Upper lobe of right lung (tissue), 1 donor: ENCODE measurements at places on chromosomes 12 and 14.
A peak's percentile ranks its signal among the peaks of the same experiment; 100 is the strongest.

DNA sequence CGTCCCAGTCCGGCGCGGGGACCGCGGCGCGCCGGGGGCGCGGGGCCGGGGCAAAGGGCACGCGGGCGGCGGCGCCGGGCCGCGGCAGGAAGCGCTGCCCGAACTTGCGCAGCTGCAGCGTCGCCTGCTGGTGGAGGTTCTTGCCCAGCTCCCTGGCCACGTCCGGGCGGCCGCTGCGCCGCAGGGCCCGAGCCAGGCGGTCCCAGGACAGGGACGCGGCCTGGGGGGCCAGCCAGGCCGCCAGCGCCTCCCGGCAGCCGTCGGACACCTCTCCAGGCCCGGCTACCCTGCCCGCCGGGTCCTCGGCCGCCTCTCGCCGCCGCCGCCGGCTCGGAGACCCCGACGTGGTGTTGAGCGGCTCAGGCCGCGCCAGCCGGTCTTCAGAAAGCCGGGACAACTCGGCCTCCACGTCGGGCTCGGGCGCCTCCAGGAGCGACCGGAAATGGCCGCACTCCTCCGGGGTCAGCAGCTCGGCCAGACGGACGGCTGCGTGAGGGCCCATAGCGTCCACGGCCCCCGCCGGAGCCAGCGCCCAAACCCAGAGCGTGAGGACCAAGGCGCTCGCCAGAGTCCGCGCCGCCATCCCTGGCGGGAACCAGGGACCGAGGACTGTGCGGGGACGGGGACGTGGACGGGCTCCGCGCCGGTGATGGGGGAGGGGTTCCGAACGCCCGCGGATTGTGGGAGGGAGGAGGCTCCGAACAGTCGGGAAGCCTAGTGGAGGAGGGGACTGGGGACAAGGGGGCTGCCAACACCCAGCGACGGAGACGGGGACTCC, 34.0 kb downstream of the FIGNL2 start:
- peak overlapping the region; percentile 84 for H3K27ac ChIP-seq
- H3K27me3 ChIP-seq, result no peaks in the 10 kb centered on the region
- peaks cover 4% of the 10 kb centered on the region for H3K4me1 ChIP-seq
- peak overlapping the region; percentile 60 for H3K4me3 ChIP-seq
- peak; percentile 92 for DNase-seq

DNA sequence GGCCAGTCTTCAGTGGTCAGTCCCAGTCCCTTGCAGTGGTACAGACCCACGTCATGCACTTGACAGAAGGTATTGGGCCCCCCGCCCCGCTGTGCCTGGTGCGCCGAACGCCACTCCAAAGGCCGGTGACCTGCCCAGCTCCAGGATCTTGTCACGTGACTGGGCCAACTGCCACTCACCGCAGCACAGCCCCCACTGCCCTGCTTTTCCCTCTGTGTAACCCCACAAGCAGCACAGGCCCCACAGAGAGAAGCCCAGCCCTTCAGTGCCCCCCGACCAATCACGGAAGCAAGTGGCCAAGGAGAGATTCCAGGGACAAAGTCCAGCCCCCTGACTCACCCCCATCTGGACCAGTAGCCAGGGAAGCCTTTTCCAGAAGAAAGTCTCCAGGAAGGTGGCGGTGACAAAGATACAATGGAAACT, 498 bp downstream of the GPR132 start:
- peaks cover 28% of the 10 kb centered on the region for H3K4me1 ChIP-seq
- peak overlapping the region; percentile 67 for H3K27ac ChIP-seq
- peak; percentile 69 for DNase-seq
- peak overlapping the region; percentile 42 for H3K4me3 ChIP-seq
- no peaks in the 10 kb centered on the region for H3K27me3 ChIP-seq

- H3K27ac ChIP-seq, result no peak overlapping the region
- H3K27me3 ChIP-seq, result peaks cover 6% of the 10 kb centered on the region
- no peaks in the 10 kb centered on the region for H3K4me1 ChIP-seq
- no peak overlapping the region for H3K4me3 ChIP-seq
These were observed 29.5 kb upstream of the FBXO34 start for GRCh38 chr14:55241673-55242072.

DNA sequence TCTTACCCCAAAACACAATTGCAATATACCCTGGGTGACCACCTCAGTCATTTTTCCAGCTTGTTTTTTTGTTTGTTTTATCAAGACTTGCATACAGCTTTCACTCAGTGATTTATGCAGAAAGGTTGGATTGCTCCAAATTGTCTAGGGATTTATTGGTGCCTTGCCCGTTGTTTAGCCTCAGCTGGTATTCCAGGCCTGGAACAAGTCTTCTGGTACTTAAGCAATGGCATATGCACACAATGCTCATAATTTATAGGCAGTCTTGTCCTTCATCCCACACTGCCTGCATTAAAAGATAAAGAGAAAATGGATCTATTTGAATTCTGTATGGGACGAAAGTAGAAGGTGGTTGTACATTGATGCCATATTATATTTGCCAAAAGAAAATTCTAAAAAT, 392.5 kb downstream of the ADAMTS20 start:
- no peaks in the 10 kb centered on the region for H3K4me1 ChIP-seq
- H3K36me3 ChIP-seq, result no peaks in the 10 kb centered on the region
- no peak for DNase-seq
- no peak overlapping the region for H3K27ac ChIP-seq

DNA sequence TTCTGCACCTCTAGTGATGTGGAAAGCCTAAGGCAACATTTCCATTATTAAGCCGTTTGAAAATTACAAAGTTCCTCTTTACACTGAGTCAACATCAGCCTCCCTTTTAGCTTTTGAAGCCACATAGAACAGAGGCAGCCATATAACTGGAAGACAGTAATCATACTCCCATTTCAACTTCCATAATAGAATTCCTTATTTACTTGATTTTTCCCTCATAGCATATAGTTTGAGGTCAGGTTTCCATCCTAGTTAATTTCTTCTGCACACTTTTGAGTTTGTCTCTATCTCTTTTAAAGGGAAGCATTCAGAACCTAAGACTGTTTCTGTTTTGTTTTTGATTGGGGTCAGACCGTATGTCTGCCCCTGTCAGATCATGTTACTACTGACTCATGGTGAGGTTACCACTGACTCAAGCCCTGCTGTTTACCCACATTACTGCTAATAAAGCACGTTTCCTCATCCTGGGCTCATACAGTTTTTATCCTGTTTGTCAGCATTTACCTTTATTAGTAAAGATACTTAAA, 161.0 kb downstream of the SLC38A4 start:
- no peak overlapping the region for H3K4me3 ChIP-seq
- no peaks in the 10 kb centered on the region for H3K27me3 ChIP-seq
- no peak overlapping the region for H3K27ac ChIP-seq
- no peak for DNase-seq
- no peaks in the 10 kb centered on the region for H3K36me3 ChIP-seq
- peaks cover 16% of the 10 kb centered on the region for H3K4me1 ChIP-seq

DNA sequence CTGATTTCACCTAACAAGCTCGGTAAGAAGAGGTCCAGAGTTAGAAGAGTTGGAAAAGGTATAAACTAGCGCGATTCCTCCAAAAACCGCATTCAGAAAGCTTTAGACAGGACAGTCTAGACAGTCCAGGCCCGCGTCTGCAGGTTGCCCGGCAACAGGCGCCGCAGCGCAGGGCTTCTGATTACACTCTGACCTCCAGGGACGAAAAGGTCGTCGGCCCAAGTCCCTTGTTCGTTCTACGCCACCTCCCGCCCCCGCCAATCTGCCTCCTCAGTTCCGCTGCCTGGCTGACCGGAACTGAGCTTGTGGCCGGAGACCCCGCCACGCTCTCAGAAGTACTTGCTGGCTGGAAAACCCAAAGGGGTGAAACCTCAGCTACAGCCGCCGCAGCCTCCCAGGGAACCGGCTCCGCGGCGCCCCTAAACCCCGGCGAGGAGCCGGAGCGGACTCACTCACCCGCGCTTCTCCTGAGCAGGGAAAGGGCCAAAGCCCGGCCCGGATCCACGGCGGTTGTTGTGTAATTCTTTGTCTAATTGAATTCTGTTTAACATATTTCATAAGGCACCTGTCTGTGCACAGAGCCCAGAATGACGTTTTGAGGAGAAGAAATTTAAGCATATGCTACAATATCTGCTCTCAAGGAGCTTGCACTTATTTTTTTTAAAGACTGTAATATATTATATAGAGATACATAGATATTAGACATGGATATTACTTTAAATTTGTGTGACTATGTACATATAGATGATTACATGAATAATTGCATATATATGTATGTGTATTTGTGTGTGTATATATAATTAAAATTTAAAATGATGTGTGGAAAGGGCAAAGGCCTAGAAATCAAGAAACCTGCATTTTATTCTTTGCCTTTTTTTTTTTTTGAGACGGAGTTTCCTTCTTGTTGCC, at the start of gene CAPS2:
TSS of gene CAPS2 (minus strand) at position 407 of the 909 bp plus-strand sequence. CDS start 3,826 bp downstream, outside the sequence.
- H3K27me3 ChIP-seq, result no peaks in the 10 kb centered on the region
- H3K4me3 ChIP-seq, result peak within 1 kb of the TSS; percentile 61
- DNase-seq, result peak; percentile 92
